ENCODE measurements at places on chromosomes 2 and 18. TPM values are rescaled to one million over a fixed set of nuclear protein-coding genes. Genes with fewer than 3 reads are reported as not detected.

- H3K27me3 ChIP-seq, result no peaks in the 10 kb centered on the region
- H3K4me3 ChIP-seq, result no peak overlapping the region
- no peaks in the 10 kb centered on the region for H3K36me3 ChIP-seq
- no peak overlapping the region for H3K27ac ChIP-seq
These were observed 27.8 kb upstream of the GAREM2 start for GRCh38 chr2:26144953-26145680.

MYO7B gene
- 1.4 TPM for total RNA-seq

DNA sequence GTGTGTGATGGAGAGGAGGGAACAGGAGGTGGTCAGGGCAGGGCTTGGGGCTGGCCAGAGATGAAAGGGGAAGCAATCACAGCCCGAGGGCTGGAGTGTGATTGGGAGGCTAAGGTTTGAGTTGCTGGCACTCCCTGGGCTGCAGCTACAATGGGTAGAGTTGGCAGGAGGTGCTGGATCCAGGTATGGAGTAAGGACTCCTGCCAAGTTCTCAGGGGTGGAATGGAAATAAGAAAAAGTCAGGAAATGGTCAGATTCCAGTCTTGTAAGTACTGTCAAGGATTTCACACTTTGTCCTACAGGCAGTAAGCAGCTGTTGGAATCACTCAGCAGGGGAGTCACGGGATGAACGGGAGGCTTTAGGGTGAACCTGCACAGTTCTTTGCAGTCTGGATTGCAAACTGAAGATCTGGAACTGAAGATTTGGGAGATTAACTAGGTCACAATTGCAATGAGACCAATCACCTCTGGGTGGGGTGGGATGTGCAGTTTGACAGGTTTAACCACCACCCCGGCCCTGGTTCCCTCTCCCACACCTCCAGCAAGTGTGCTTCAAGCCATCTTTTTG lies 10.9 kb upstream of the INPP5D start:
- H3K27me3 ChIP-seq, result no peaks in the 10 kb centered on the region
- H3K4me1 ChIP-seq, result no peaks in the 10 kb centered on the region
- H3K36me3 ChIP-seq, result no peaks in the 10 kb centered on the region
- DNase-seq, result no peak
- no peak overlapping the region for H3K4me3 ChIP-seq

DNA sequence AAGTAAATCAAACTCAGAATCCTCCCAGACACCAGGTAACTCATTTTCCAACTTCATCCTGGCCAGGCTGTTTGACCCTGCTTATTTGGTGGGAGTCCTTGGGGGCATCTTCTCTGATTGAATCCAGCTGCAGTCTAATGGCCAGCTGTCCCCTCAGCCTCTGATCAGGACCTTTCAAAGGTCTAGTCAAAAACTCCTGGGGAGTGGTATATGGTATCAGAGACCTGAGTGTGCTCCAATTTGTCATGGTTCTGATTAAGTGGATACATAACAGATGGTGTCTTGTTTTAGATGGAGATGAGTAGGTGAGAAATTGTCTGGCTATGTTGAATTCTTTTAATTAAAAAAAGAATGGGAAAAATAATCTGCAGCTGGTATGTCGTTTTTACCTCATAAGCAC lies 842.6 kb upstream of the ACVR2A start:
- no peak overlapping the region for H3K27ac ChIP-seq
- H3K4me1 ChIP-seq, result no peaks in the 10 kb centered on the region
- no peak for DNase-seq
- no peaks in the 10 kb centered on the region for H3K27me3 ChIP-seq

DCTN1 gene
- total RNA-seq, result 110 TPM
